ENCODE measurements at places on chromosomes 7 and 10. TPM values are rescaled to one million over a fixed set of nuclear protein-coding genes. Genes with fewer than 3 reads are reported as not detected.

GRCh38 chr7:149432121-149432691, 28.7 kb downstream of the ZNF777 start:
- no peaks in the 10 kb centered on the region for H3K4me1 ChIP-seq
- no peak overlapping the region for H3K4me3 ChIP-seq
- DNase-seq: no peak
- H3K27ac ChIP-seq: no peak overlapping the region
- no peaks in the 10 kb centered on the region for H3K27me3 ChIP-seq

Gene CC2D2B
- 2.0 TPM for total RNA-seq

- H3K4me3 ChIP-seq: no peak overlapping the region
- H3K36me3 ChIP-seq: no peaks in the 10 kb centered on the region
- H3K27me3 ChIP-seq: no peaks in the 10 kb centered on the region
- DNase-seq: no peak
These were observed 95.3 kb downstream of the MYOF start for GRCh38 chr10:93386631-93387369.

Gene AFAP1L2
- total RNA-seq: 20.0 TPM

- no peak overlapping the region for H3K27ac ChIP-seq
- no peaks in the 10 kb centered on the region for H3K27me3 ChIP-seq
- peak; percentile 57 for DNase-seq
- H3K4me1 ChIP-seq: no peaks in the 10 kb centered on the region
- no peak overlapping the region for H3K4me3 ChIP-seq
These were observed 37.8 kb upstream of the DIP2C start for GRCh38 chr10:727162-727790.

- no peaks in the 10 kb centered on the region for H3K4me1 ChIP-seq
- H3K36me3 ChIP-seq: no peaks in the 10 kb centered on the region
- no peak overlapping the region for H3K27ac ChIP-seq
- H3K27me3 ChIP-seq: no peaks in the 10 kb centered on the region
- DNase-seq: peak; percentile 88
These were observed 10.1 kb downstream of the TBATA start for GRCh38 chr10:70774810-70775678.

GRCh38 chr10:108037061-108037460, 872.6 kb upstream of the SORCS1 start:
- no peaks in the 10 kb centered on the region for H3K36me3 ChIP-seq
- H3K4me1 ChIP-seq: no peaks in the 10 kb centered on the region
- H3K4me3 ChIP-seq: no peak overlapping the region
- no peak for DNase-seq

Gene RET
- 0.66 TPM for total RNA-seq

- H3K4me3 ChIP-seq: no peak overlapping the region
- no peak for DNase-seq
- H3K27ac ChIP-seq: no peak overlapping the region
- H3K4me1 ChIP-seq: no peaks in the 10 kb centered on the region
- no peaks in the 10 kb centered on the region for H3K27me3 ChIP-seq
These were observed 149.5 kb downstream of the AHR start for GRCh38 chr7:17447728-17448478.

- H3K4me1 ChIP-seq: no peaks in the 10 kb centered on the region
- no peak for DNase-seq
- H3K4me3 ChIP-seq: no peak overlapping the region
- no peaks in the 10 kb centered on the region for H3K36me3 ChIP-seq
- H3K27me3 ChIP-seq: no peaks in the 10 kb centered on the region
- H3K27ac ChIP-seq: no peak overlapping the region
These were observed 25.1 kb upstream of the FAM170B start for GRCh38 chr10:49158915-49159314.

Gene RBM17
- total RNA-seq: 68.2 TPM

- no peak overlapping the region for H3K4me3 ChIP-seq
- H3K4me1 ChIP-seq: no peaks in the 10 kb centered on the region
- no peak overlapping the region for H3K27ac ChIP-seq
- no peaks in the 10 kb centered on the region for H3K27me3 ChIP-seq
These were observed 20.4 kb downstream of the CSGALNACT2 start for GRCh38 chr10:43158636-43159035.

- no peak overlapping the region for H3K4me3 ChIP-seq
- no peak for DNase-seq
- H3K27ac ChIP-seq: no peak overlapping the region
- H3K36me3 ChIP-seq: no peaks in the 10 kb centered on the region
These were observed 287.0 kb upstream of the IGFBP3 start for GRCh38 chr7:46207931-46208634.

- no peak overlapping the region for H3K27ac ChIP-seq
- H3K4me3 ChIP-seq: no peak overlapping the region
- DNase-seq: no peak
- H3K36me3 ChIP-seq: no peaks in the 10 kb centered on the region
- no peaks in the 10 kb centered on the region for H3K27me3 ChIP-seq
- H3K4me1 ChIP-seq: no peaks in the 10 kb centered on the region
These were observed 185.1 kb downstream of the NXPH1 start for GRCh38 chr7:8618441-8619070.

Gene VENTX
- total RNA-seq: 0.73 TPM

Gene NPFFR1
- total RNA-seq: 0.44 TPM

Data from breast epithelium (tissue), 4 donors.